ENCODE measurements at places on chromosomes 11 and 22. TPM values are rescaled to one million over a fixed set of nuclear protein-coding genes. Genes with fewer than 3 reads are reported as not detected.

MS4A3 gene
- total RNA-seq, result not detected

DNA sequence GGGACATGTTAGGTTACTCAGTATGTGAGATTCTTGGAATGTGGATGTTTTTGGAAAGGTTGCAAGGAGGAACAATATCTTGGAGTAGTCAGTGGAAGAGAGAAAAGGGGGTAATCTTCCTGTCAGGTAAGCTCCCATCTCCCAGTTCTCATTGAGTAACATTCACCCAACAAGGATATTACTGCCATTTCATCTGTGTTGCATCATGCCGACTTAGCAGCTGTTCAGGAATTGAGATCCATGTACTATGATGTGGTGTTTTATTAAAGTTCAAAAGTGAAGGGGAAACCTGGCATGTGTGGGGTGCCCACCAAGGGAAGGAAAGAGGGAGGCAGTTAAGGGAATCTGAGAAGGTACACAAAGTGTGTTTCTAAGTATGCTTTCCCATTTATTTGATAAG, 58.4 kb upstream of the RASSF10 start:
- ATAC-seq, result no peak

DNA sequence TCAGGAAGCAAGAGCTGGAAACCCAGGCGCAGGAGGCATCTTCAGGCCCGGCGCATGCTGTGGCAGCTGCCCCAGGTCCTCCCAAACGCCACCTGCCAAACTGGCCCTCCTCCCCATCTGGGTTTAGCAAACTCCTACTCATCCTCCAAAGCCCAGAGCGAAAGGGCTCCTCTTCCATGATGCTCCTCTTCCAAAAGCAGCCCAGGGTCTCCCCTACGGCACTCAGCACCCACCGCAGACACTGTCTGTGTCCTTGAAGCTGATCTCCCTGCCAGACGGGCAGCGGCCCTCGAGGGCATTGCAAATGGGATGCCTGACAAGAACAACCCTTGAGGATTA, 25.9 kb downstream of the CDKN1C start:
- no peak for ATAC-seq

RPS19BP1 gene
- 161 TPM for total RNA-seq

PLA2G6 gene
- 26.4 TPM for total RNA-seq

Data from gastroesophageal sphincter (tissue), 4 donors.